ENCODE measurements at places on chromosomes 12 and 14. TPM values are rescaled to one million over a fixed set of nuclear protein-coding genes. Genes with fewer than 3 reads are reported as not detected.
A peak's percentile ranks its signal among the peaks of the same experiment; 100 is the strongest.

DNA sequence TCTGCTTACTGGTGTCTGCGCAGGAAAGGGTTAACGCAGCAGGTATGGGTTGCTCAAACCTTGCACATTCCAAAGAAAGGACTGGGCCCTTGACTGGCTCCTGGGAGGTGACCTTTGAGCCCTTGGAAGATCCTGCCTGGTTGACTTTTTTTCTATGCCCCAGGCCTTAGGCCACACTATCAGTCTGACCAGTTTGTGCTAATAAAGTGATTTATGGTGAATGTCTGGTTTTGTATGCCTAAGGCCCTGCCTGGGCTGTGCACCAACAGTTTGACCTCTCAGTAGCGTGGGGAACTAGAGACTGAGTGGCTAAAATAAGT lies 61.4 kb upstream of the SCN8A start:
- H3K36me3 ChIP-seq = no peaks in the 10 kb centered on the region
- no peak overlapping the region for H3K4me3 ChIP-seq
- H3K4me1 ChIP-seq = no peaks in the 10 kb centered on the region
- no peak overlapping the region for H3K27ac ChIP-seq

DNA sequence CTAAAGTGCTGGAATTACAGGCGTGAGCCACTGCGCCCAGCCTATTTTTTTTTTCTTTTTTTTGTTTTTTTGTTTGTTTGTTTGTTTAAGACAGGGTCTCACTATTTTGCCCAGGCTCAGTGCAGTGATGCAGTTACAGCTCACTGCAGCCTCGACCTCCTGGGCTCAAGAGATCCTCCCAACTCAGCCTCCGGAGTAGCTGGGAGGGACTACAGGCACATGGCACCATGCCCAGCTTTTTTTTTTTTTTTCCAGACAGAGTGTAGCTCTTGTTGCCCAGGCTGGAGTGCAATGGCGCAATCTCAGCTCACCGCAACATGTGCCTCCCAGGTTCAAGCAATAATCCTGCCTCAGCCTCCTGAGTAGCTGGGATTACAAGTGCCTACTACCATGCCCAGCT lies 5.8 kb upstream of the ITFG2 start:
- DNase-seq = no peak
- H3K4me3 ChIP-seq = no peak overlapping the region
- no peak overlapping the region for H3K27ac ChIP-seq

GRCh38 chr14:34345718-34346465 lies 116.1 kb downstream of the SPTSSA start:
- H3K4me3 ChIP-seq = no peak overlapping the region
- no peaks in the 10 kb centered on the region for H3K4me1 ChIP-seq
- H3K27me3 ChIP-seq = no peaks in the 10 kb centered on the region
- H3K36me3 ChIP-seq = no peaks in the 10 kb centered on the region
- no peak overlapping the region for H3K27ac ChIP-seq

DNA sequence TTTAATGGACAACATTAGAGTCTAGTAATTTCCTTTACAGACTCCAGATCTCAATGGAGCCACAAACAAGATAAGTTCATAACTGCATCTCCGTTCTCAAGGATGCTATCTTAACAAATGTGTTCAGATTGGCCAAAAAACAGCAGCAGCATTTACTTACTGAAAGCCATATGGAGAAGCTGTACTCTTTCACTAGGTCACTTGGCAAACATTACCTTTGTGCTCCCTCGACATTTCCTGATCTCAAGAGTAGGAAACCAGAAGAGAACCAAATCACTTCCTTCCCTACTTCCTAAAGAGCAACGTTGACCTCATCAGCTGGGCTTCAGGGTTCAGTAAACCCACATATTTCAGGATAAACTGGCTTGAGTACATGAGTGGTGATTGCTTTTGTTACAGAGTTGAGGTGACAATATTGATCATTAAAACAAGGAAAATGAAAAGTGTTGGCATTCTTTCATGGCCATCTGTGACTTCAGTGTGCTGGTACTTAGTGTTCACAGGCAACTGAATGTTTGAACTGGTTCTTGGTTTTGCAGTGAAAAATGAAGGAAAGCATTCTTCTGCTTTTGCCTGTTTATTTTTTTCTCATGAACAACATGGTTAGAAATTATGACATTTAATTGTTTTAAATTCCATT lies 449.6 kb downstream of the TMEM117 start:
- H3K4me3 ChIP-seq = no peak overlapping the region
- no peaks in the 10 kb centered on the region for H3K4me1 ChIP-seq
- no peaks in the 10 kb centered on the region for H3K36me3 ChIP-seq
- H3K27me3 ChIP-seq = no peaks in the 10 kb centered on the region
- H3K27ac ChIP-seq = no peak overlapping the region
- no peak for DNase-seq

GRCh38 chr14:87877877-87878276 lies 115.1 kb downstream of the GALC start:
- H3K36me3 ChIP-seq = no peaks in the 10 kb centered on the region
- no peak overlapping the region for H3K27ac ChIP-seq
- H3K4me3 ChIP-seq = no peak overlapping the region
- H3K27me3 ChIP-seq = no peaks in the 10 kb centered on the region
- H3K4me1 ChIP-seq = no peaks in the 10 kb centered on the region

DNA sequence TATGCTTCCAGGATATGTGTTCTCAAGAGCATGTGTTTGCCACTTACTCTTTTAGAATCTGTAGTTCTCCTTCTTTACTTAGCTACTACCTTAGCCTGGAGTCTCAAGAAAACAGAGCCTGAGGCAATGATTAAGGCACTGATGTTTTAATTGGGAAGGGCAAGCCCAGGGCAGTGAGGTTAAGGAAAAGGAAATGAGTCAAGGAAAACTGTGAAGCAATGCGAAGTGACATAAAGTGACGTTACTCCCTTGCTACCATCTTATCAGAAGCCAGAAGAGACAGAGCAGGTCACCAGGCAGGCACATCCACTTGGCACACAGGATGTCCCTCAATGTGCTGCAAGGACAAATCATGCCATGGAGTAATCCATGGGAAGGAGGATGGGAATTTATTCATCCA lies 11.3 kb upstream of the EML5 start:
- no peaks in the 10 kb centered on the region for H3K27me3 ChIP-seq
- DNase-seq = no peak
- no peak overlapping the region for H3K27ac ChIP-seq
- H3K4me1 ChIP-seq = no peaks in the 10 kb centered on the region
- H3K36me3 ChIP-seq = no peaks in the 10 kb centered on the region

GRCh38 chr14:96421236-96421635 lies 29.3 kb downstream of the AK7 start:
- H3K4me3 ChIP-seq = no peak overlapping the region
- H3K4me1 ChIP-seq = peaks cover 8% of the 10 kb centered on the region
- H3K27ac ChIP-seq = no peak overlapping the region
- H3K36me3 ChIP-seq = no peaks in the 10 kb centered on the region
- H3K27me3 ChIP-seq = no peaks in the 10 kb centered on the region
- DNase-seq = no peak

The SDR9C7 gene
- total RNA-seq = not detected

DNA sequence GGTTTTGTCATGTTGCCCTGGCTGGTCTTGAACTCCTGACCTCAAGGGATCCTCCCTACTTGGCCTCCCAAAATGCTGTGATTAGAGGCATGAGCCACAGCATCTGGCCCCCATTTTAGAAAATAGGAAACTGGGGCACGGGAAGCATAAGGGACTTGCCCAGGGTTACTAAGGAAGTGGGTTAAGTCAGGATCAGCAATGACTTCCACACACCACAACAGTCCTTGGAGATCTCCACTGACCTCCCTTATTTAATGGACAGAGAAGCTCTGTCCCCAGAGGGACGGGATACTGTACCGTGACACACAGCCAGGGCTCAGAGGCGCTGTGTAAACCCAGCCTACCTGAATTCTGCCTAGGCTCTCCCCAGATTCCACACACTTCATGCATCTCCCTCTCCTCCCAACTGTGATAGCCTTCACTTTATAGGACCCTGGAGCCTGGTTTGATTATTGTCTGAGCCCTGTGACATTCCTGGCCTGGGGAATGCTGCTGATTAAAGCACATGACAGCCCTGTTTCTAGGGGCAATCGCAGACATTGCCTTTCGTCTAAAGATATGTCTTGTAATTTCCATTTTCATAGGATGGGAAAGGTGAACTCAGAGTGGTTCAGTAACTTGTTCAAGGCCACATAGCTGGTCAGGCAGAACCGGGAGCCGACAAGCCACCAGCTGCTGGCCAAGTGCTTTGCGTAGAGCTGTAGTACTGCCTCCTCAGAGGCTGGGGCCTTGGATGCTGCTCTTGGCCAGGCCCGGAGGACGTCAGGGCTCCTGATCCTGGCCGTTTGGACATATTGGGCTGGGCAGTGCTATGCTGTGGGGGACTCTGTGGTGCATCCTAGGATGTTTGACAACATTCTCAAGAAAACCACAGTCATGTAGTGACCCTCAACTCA lies 20.8 kb downstream of the SERPINA1 start:
- H3K4me3 ChIP-seq = no peak overlapping the region
- no peaks in the 10 kb centered on the region for H3K4me1 ChIP-seq
- DNase-seq = no peak
- no peak overlapping the region for H3K27ac ChIP-seq

DNA sequence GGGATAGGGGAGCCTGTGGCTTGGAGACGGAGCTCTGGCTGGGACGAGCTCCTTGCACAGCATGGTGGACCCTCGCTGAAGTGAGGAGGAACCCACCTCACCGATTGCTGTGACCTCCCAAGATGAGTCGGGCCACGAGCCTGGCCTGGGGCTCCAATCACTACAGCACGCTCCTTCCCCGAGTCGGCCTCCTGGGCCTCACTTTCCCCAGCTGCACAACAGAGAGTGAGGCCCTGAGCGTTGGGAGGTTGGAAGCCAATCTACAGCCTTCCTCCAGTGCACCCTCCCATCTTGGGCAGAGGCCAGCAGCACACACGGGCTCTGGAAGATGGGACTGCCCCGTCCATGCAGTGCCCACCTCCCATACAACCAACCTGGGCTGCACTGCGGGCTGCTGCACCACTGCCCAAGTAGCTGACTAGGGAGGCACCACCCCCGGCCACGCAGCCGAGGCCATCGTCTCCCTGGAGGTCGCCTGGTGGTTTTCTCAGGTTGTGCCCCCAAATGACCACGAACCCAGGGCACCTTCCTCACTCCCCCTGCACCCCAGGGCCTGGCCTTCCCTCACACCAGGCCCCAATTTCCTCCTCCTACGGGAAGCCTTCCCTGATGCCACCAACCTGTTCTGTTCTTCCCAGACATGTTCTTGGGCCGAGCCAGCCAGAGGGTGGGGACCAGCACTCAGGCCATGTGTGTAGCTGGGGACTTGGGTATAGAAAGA lies 152.3 kb upstream of the C14orf180 start:
- peaks cover 11% of the 10 kb centered on the region for H3K27me3 ChIP-seq
- no peaks in the 10 kb centered on the region for H3K36me3 ChIP-seq
- no peak overlapping the region for H3K4me3 ChIP-seq
- DNase-seq = no peak

DNA sequence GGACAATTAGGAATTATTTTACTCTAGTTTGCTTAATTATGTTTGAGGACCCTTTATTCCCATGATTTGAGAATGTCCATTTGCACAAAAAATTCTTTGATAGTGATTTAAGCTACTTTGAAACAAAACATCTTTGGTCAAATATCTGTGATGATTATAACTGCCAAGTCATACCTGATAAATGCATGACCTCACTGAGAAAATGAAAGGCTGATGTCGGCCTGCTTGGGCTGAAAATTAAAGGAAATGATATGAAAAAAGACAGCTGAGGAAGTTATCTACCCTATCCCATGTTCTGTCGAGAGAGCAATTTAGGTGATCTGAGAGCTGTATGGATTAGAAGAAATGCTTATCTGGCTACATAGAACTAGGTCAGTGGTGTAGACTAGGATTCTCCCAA lies 43.6 kb downstream of the ATL1 start:
- no peak overlapping the region for H3K4me3 ChIP-seq
- no peaks in the 10 kb centered on the region for H3K36me3 ChIP-seq
- H3K27ac ChIP-seq = no peak overlapping the region
- DNase-seq = no peak
- no peaks in the 10 kb centered on the region for H3K4me1 ChIP-seq
- H3K27me3 ChIP-seq = no peaks in the 10 kb centered on the region

DNA sequence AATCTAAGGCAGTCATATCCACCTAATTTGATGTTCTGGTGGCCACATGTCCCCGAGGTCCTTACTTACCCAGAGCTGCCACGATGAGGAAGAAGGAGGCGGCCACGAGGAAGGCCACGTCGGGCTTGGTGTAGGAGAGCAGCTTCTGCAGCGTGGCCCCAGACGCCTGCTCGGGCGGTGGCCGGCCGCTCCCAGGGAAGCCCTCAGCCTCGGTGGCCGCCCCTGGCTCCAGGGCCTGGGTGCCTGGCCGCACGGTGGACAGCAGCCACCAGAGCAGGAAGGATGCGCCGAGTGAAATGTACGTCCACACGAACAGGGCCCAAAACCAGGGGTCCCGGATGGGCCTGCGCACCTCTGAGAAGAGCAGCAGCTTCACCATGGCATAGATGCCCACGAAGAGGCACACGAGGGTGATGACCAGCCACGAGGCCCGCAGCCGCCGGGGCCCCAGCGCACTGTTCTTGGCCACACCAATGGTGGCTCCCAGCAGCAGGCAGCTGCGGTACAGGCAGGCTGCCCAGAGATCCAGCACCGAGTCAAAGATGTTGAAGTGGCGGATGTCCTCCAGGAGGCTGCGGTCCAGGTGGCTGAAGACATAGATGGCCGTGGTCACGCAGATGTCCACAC lies 6.6 kb downstream of the ABCB9 start:
- H3K27ac ChIP-seq = no peak overlapping the region
- no peak for DNase-seq
- H3K4me1 ChIP-seq = peaks cover 36% of the 10 kb centered on the region
- no peak overlapping the region for H3K4me3 ChIP-seq
- H3K27me3 ChIP-seq = no peaks in the 10 kb centered on the region
- peaks cover 16% of the 10 kb centered on the region for H3K36me3 ChIP-seq

The PLEKHH1 gene
- total RNA-seq = 5.7 TPM

DNA sequence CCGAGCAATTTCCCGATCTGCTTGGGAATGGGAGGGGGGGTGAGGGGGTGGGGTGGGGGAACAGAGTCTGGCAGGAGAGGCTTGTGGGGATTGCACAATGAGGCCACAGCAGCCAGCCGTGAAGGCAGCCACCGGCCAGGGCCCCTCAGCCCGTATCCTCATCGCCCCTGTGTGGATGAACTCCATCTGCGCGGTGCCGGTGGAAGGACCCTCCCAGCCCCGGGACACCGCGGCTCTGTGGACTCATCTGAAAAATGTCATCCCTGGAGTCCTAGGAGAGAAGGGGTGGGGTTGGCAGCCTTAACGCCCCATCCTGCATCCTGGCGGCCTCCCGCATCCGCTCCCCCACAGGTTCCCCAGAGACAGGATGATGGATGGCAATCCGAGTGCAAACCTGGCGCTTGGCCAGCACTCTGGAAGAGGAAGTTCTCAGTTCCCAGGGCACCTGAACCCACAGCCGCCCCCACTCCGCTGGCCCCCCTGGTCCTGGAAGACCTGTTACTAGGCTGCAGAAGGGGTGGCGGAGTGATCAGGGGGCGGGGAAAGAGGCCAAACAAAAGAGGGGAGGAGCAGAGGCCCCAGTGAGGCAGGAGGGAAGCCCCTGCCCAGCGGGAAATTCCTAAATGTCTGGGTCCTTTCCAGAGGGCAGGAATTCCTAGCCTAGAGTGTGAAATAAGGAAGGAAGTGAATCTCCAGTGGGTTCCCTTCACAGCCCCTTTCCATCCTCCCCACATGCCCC lies 1.2 kb upstream of the TNFAIP2 start:
- no peaks in the 10 kb centered on the region for H3K27me3 ChIP-seq
- H3K36me3 ChIP-seq = peaks cover 14% of the 10 kb centered on the region
- peak; percentile 71 for DNase-seq
- H3K4me3 ChIP-seq = no peak overlapping the region

All from K562 (cell line).